ENCODE measurements at places on chromosomes 13 and 19.

DNA sequence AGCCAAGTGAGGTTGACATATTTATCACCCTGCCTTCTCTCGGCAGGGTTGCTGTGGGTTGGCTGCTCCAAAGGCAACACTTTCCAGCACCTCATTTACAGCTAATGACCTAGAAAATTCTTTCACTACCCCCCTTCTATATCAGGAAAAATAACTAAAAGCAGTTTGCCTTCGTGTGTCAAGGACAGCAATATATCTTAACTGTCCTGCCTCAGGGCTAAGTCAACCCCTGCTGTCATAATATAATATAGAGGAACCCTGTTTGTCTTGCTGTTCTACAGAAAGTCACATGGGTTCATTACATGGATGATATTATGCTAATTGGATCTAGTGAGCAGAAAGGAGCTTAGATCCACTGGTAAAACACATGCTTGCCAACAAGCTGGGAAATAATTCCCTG is 28.1 kb upstream of the USP12 start:
- DNase-seq = no peak

DNA sequence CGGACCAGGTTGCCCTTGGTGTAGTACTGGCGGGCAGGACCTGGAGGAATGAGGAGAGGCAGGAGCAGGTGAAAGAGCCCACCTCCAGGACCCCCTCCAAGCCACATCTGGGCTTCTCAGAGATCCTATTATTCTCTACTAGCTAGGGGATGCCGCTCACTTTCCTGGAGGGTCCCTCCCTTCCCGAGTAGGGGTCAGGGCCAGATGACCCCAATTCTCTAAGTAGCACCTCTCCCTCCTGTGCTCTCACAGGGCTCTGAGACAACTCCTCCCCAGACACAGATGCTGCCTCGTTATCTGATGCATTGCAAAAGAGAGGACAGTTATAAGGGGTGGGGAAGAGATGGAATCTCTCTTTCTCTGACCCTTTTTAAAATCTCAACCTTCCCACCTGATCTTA is 22.9 kb downstream of the GP6 start:
- no peak for DNase-seq

DNA sequence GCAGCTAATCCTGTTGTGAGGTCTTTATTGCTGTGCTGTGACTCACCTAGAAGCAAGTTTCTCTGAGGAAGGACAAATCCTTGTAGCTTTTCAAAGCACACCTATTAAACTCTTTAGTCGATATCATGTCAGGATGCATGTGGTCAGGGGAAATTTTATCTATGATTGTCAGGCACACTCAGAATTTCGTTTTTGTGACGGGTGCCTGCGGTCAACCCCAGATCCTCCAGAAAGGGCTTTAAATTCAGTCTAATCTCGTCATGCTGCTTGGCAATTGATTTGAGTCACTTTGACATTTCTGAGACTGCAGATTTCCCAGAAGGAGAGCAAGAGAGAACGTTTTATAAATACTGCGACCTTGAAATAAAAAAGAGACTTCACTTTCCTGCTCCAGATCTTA is 316.9 kb downstream of the FGF9 start:
- DNase-seq = no peak

- no peak for DNase-seq
These were observed 125.0 kb downstream of the STK24 start for GRCh38 chr13:98451676-98452470.

DNA sequence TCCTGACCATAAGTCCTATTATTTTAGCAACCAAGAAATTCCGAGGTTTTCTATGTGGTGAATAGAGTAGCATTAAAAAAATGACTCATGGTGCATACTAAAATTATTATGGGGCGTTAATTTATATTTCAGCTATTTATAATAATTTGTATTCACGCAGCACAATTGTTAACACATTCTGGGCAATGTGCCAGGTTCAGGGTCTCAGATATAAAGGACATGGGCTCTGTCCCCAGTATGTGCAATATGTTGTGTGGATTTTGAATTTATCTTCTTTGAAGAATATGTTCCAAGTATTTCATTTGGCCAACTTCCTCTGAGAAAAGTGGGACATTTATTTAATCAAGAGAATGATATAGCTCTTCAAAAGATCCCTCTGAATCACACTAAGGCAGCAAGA is 1434.7 kb upstream of the PRR20A start:
- DNase-seq = no peak

GRCh38 chr13:67043901-67044300 is 186.2 kb downstream of the PCDH9 start:
- no peak for DNase-seq

DNA sequence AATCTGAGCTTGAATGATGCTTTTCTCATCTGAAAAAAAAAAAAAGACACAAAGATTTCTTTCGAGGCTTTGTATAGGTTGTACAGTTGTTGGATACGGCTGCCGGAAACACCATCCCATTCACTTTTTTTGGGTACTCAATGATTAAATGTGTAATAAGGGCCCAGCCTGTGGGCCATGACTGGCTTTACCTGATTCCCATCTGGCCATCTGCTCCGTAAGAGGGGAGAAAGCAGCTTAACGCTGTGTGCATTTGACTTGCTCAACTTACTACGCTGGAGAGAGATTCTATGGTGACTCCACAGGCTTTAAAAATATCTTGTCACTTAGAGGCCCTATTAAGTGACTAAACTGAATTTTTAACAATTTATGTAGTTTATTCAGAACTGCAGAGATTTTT is 731 bp downstream of the ZNF558 start:
- DNase-seq = peak; percentile 1

DNA sequence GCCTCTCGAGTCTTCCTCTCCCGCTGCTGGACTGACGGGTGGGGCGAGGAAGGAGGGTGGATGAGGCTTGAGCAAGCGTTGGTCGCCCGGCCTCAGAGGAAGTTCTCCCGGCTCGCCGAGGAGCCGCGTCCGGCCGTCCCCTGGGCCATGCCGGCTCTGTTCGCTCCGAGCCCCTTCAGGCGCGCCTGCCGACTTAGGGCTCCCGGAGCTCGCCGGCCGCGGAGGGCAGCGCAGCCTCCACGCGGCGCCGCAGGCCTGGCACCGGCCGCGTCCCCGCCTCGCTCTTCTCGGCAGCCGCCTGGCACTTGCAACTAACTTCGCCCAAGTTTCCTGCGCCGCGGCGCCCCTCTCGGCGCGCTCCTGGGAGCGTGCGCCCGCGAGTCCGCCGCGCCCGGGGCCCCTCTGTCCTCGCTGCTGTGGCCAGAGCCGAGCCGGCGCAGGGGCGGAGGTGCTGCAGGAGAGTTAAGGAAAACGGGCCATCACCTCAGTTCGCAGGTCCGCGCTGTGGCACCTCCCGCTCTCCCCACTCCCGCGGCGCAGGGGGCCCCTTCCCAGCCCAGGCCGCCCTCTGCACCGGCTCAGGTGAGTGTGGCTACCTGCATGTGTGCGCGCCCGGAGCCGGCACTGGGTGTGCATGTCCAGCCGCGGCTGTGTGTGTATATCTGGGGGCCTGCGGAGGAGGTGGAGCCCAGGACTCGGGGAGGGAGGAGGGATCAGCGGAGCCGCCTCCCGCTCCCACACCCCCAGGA is 641 bp upstream of the SOX21 start:
- no peak for DNase-seq

GRCh38 chr13:28820099-28821051 is at the start of gene MTUS2:
Gene MTUS2, plus strand, starts transcription at chr13:28820339.
- no peak for DNase-seq

DNA sequence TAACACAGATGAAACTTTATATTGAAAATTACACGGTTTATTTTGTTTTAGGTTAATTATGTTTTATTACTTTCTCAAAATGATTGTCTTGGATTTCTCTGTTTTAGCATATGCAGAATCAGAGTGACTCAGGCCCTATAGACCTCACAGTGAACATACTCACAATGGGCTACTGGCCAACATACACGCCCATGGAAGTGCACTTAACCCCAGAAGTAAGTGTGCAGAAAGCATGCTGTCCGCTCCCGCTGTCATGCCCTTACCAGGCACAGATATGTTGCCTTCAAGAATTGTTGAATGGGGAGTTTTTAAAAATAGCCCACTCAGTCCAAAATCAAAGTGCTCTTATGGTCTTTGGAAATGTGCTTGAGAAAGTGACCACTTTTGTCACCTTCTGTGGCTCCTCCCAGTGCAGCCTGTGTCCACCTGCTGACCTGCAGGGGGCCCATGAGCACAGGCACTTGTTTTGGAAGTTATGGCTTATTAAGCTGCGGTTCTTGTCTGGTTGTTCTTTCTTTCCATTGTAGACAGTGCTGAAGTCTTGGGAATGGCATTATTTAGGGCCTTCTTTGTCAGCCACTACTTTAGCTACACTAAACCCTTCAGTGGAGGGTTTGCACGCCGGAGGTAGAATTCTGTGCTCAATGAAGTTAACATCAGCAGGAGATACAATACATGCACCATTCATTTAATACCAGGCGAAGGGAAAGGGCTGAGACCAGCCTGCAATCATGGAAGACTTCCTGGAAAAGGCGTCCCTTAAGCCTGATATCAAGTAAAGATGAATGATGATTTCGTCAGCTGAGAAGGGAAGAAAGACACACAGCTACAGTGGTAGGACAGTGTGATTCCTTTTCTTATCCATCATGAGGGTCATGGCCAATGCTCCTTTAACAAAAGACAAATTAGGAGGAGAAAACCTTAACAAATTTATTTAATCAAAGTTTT is 36.7 kb downstream of the CUL4A start:
- no peak for DNase-seq

DNA sequence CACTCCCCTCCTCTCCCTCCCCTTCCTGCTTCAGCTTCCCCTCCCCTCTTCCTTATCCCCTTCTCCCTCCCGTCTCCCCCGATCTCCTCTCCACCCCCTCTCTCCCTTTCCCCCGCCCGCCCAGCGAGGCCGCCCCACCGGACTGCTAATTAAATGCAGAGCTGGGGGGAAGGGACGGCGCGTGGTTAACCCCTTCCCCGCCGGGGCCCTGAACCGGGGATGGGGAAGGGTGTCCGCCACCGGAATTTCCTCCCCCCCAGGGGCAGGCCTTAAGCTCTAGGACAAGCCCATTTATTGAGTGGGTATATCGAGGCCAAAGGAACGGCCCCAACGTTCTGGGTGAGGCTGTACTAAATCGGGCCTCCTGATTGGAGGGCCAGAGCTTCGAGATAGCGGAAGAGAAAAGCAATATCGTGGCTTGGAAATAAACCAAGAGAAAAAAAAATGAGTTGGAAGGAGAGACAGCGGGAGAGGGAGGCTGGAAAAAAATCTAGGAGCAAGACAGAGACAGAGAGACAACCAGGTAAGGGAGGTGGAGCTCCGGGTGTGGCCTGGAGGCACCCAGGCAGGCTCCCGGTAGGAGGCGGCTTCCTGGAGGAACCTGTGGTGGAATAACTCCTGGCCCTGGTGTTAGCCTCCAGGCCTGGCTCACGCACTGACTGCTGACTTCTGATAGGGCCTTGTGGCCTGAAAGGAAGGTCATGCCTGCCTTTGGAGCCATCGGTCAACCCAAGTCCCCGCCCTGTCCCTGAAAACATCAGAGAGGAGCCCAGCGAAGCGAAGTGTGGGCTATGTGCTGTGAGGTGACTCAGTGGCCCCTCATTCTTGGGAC is 11.6 kb upstream of the JUND start:
- peak; percentile 67 for DNase-seq

- no peak for DNase-seq
These were observed 182.8 kb downstream of the RGCC start for GRCh38 chr13:41639955-41640780.

DNA sequence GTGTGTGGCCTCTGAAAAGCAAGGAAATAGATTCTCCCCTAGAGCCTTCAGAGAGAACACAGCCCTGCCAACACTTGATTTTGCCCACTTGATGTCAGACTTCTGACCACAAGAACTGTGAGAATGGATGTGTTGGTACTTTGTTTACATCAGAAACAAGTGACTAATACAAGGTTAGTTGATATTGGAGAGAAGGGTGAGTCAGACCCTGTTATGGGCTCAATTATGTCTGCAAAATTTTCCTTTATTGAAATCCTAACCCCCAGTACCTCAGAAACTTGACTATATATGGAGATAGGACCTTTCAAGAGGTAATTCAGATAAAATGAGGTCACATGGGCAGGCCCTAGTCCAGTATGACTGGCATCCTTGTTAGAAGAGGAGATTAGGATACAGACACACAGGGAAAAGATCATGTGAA is 226.7 kb downstream of the RFC3 start:
- no peak for DNase-seq

- no peak for DNase-seq
These were observed 130.8 kb downstream of the USP12 start for GRCh38 chr13:27040826-27041108.

GRCh38 chr19:6021878-6022569 is 44.1 kb upstream of the RANBP3 start:
- peak; percentile 79 for DNase-seq

DNA sequence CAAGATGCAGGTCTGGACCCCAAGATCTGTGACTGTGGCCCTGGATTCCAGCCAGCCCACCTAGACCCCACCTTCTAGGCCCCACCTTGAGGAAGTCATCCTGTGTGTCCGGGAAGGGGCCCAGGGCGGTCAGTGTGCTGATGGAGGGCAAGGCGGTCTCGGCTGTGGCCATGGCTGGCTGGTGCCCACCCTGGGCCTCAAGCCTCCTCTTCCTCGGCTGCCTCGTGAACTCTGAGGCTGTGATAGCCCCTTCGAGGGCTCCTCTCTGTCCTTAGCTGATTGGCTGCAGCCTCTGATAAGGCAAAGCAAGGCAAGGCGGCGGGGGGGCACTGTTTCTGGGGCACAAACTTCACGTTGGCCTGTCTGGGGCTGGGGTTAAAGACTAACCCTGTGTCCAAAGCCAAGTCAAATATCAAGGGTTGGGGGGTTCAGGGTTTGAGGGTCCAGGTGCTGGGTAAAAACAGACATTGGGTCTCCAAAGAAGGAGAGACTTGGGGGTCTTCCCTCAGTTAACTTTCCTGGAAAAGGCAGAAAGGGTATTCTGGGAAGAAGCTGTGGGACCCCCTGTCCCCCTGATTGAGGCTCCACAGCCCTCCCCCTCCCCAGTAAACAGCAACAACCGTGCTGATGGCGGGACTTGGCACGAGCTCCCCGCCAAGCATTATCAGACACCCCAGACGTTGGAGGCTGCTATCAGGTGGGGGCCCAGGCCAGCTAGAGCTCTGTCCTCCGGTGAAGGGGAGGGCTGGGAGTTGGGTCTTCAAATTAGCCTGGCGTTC is at the start of gene KLF1:
Gene KLF1, minus strand, starts transcription at position 233 of the 779 bp plus-strand sequence. Its CDS starts 61 bp downstream, at position 172.
- no peak for DNase-seq

DNA sequence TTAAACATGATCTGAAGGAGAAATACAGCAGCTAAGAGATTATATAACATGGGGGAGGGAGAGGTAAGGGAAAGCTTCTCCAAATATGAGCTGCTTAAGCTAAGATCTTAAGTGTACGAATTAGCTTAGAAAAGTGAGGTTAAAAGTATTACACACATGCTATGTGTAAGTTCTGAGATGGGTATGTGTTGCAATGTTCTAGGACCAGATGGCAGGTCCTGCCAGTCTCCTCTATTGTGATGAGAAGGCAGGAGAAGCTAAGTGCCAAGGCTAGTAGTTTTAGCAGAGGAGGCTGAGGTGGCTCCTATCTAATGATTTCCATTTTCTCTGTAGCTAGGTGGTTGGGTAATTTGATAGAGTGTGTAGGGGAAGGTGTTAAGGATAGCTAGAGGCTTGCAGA is 57.6 kb downstream of the MICU2 start:
- DNase-seq = no peak
